ENCODE measurements at places on chromosomes 12 and 14.

- no peak for DNase-seq
These were observed 161.4 kb downstream of the ADGRD1 start for GRCh38 chr12:131114942-131115584.

DNA sequence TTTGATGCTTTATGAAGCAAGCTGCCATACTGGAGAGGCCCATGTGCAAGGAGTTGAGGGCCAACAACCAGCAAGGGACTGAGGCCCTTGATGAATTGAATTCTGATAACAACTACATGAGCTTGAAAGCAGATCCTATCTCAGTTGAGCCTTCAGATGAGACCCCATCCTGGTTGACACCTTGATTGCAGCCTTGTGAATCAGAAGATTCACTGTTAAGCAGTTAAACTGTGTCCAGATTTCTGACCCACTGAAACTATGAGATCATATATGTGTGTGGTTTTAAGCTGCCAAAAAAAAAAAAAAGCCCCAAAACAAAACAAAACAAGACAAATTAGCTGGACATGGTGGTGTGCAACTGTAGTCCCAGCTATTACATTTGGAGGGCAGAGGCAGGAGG is 42.1 kb downstream of the GPR19 start:
- DNase-seq = no peak

DNA sequence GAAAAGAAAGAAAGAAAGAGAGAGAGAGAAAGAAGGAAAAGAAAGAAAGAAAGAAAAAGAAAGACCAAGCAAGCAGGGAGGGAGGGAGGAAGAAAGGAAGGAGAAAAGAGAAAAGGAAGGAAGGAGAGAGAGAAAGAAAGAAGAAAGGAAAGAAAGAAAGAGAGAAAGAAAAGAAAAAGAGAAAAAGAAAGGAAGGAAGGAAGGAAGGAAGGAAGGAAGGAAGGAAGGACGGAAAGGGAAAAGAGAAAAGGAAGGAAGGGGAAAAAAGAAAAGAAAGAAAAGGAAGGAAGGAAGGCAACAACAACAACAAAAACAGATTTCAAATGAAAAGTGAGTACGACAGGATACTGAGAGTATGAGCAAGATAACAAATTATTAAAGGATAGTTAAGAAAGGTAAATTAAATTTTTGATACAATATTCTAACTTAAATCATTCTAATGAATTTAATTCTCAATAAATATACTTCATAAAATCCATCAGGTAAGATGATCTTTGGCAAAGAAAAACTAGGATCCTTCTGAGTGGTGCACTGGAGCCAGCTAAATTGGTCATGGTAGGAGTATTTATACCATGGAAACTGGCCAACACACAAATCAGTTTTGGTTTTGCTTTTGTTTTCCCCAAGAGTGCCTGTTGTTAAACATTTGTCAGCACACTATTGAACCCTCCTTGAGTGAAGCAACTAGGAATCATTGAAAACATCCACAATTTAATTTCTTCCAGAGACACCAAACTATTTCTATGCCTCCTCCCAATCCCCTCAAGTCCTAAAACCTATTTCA is 56.1 kb upstream of the DYRK2 start:
- peak; percentile 8 for DNase-seq

DNA sequence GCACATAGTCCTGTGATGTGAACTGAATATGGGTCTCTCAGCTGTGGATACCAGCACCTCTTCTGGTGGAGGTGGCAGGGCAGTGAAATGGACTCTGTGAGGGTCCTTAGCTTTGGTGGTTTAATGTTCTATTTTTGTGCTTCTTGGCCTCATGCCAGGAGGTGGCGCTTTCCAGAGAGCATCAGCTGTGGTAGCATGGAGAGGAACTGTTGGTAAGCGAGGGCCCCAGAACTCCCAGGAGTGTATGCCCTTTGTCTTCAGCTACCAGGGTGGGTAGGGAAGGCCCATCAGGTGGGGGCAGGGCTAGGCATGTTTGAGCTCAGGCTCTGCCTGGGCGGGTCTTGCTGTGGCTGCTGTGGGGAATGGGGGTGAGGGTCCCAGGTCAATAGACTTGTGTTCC is 241.7 kb downstream of the AEBP2 start:
- DNase-seq = no peak

DNA sequence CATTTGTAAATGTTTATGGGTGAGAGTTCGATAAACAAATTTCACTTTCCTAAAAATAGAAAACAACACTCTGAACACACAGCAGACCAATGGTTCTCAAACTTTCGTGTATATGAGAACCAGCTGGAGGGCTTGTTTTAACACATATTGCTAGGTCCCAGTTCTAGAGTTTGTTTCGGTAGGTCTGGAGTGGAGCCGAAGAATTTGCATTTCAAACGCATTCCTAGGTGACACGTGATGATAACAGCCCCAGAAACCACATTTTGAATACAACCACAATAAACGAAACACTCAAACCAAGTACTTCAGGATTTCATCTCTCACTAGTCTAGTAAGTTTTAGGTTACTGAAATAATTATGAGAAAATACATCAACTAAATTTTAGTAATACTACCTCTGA is 17.1 kb downstream of the SEC23A start:
- no peak for DNase-seq

- no peak for DNase-seq
These were observed 66.8 kb downstream of the TXNDC16 start for GRCh38 chr14:52485350-52485960.

- peak; percentile 66 for DNase-seq
These were observed 135.3 kb downstream of the PRKCH start for GRCh38 chr14:61456720-61457119.
